CD4-positive, alpha-beta T cell treated with Interleukin-4 for 1 hour (primary cell): ENCODE measurements at places on chromosomes 6 and 20.

DNA sequence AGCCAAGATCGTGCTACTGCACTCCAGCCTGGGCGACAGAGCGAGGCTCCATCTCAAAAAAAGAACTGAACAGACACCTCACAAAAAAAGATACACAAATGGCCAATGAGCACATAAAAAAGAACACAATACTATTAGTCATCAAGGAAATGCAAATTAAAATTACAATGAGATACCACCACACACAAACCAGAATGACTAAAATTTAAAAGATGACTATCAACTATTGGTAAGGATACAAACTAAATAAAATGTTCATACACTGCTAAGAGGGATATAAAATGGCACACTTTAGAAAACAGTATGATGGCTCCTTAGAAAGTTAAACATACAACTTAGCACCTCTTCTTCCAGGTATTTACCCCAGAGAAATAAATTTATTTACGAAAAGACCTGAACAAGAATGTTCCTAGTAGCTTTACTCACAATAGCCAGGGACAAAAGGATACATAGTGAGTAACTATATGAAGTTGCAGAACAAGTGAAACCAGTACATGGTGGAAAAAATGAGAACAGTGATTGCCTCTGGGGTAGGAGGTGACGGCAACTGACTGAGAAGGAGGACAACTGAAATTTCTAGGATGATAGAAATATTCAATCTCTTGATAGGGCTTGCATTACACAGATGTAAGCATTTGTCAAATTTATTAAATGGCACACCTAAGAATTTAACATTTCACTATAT lies 53.2 kb downstream of the FAM8A1 start:
- no peak for DNase-seq

DNA sequence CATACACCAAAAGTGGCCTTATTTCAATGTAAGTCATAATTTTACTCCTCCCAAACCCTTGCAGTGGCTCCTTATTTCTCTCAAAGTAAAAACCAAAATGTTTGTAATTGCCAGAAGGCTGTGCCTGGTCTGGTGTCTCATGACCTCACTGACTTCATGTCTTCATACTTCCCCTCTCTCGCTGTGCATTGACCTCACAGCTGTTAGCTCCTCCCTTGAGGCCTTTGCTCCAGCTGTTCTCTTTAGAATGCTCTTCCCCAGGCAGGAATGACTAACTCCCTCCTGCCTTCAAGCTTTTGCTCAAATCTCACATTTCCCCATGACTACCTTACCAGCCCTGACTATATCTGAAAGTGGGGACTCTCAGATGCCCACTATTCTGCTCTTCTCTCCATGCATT lies 83.3 kb downstream of the MTFR2 start:
- DNase-seq: no peak

GRCh38 chr6:13992417-13993055 lies 67.8 kb downstream of the RNF182 start:
- no peak for DNase-seq

DNA sequence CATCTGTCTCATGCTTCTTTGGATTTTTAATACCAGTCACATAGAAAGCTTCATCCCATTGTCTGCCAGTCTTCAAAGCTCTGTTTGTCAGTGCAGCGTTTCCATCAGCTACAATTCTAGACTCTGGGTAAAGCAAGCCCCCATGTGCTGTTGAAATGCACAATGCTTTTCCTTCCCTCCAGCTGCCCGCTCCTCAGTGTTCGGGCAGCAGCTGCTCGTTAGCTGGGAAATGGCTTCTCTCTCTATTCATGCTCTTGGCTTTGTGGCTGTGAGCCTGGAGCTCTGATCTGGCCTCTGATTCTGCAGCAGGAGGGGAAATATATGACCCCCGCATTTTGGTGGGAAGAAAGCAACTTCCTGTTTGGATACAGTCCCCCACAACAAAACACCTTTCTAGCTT lies 213.0 kb upstream of the CDYL start:
- no peak for DNase-seq

DNA sequence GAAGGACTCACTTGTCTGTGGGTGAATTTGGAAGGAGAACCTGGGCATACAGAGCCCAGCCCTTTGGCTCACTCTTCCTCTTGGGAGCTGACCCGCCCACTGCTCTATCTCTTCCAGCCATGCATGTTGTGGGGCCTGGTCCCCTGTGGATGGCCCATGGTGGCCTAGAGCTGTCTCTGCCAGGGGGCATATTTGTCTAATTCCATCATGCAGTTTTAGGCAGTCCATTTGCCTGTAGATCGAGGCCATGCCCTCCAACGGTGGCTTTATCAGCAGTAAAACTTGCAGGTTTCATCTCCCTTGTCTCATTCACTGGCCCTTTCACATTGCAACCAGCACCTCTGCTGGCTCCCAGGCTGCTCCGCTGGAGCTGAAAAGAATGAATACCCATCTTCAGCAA lies 12.9 kb upstream of the EZR start:
- no peak for DNase-seq

DNA sequence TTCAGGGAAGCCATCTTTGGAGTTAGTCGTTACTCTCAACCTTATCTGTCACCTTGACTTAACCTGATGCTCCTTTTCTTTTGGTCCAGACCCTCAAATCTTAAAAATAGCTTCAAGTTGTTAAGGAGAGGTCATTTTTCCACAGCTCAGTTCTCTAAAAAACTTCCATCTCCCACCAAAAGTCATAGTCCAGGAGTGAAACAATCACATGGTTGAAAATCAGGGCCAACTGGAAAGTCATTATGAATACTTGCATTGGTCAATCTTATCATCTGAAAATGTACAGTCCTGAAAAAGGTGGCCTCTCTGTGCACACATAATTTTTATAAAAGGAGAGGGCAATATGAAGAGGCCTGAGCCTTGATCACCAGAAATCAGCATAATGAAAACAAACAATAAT lies 195.7 kb downstream of the BCAS1 start:
- DNase-seq: no peak

DNA sequence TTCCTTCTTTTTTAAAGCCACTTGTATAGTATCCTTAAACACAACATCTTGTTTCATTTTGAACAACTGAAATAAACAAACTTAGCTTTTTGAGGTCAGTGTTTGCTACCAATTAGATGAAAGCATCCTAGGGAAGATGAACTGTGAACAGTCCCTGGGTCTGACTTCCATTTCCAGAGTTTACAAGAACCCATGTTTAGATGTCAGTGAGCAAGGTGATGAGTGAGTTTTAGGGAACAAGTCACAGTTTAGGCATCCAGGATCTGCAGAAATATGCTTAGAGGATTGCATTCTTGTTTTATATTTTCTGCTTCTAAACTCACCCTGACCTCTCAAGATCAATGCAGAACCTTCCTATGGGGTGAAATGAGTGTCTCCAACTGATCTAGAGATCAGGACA lies 3.0 kb downstream of the ZC2HC1B start:
- DNase-seq: no peak

DNA sequence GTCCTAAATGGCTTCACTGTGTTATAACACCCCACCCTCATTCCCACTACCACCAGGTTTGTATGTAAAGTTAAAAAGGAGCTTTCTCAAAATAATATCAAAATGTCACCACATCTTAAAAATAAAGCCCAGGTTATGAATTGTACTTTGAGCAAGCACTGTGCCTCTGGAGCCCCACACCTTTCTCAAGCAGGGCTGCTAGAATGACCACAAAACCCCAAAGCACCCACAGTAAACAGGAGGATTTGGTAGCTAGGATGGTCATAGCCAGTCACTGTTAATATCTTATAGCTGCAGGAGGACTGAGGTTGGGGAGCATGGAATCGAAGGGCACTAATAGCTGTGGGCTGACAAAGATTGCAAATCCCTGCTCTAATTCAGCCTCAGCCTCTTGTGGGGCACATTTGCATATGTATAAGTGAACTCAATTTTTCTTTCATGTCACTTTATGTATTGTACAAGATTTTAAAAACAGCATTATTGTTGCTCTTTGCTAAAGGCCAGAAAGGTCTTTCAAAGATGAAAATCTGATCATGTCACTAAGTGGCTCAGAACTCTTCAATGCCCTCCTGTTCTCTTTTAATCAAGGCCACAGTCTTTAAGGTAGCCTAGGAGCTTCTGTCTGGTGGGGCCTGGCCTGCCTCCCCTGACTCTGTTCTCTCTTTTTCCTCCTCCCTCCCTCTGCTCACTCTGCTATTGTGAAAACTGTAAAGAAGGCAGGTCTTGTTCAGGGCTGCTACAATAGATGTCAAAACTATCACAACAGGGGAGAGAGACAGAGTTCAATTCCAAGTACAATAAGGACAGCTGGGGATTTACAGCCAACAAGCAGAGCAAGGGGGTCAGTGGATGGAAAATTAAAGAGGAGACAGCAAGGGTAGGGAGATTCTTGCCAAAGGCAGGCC lies 101.6 kb downstream of the TMEM200A start:
- DNase-seq: no peak

DNA sequence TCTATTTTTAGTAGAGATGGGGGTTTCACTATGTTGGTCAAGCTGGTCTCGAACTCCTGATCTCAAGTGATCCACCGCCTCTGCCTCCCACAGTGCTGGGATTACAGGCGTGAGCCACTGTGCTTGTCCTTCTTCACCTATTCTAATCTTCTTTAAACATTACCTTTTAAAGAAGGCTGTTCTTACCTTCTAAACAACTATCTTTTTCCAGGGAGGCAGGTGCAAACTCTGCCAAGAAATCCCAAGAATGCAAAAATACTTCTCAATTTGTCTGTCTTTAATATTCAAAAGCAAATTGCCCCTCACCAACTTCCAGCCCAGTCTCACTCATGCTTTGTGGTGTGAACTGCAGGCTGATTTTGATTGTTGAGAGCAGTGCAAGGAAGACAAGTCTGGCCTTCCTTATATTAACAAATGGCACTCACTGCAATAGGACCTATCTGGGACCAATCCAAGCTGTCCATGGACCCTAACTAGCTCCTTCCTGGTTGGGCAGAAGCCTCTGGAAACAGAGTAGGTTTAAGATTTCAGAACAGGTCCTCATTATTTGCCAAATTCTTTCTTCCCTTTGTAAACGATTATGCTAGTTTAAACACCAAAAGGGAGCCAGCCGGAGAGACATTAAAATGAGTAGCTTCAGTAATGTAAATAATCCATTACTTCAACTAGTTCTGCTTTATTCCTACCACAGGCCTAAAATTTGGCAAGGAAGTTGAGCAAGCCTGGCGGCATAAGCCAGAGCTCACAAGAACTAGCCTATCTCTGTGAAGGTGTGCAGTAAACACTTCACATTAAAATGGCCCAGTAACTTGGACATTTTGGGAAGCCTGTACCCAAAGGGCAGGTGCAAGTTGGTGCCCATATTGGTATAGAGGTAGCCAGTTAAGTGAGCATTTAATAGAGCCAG lies 1.6 kb downstream of the SCAND1 start:
- DNase-seq: peak; percentile 15

- DNase-seq: no peak
Measured at GRCh38 chr6:168039849-168040248, 39.2 kb downstream of the FRMD1 start.

GRCh38 chr20:51318058-51318949 lies 224.2 kb downstream of the NFATC2 start:
- DNase-seq: peak; percentile 41

DNA sequence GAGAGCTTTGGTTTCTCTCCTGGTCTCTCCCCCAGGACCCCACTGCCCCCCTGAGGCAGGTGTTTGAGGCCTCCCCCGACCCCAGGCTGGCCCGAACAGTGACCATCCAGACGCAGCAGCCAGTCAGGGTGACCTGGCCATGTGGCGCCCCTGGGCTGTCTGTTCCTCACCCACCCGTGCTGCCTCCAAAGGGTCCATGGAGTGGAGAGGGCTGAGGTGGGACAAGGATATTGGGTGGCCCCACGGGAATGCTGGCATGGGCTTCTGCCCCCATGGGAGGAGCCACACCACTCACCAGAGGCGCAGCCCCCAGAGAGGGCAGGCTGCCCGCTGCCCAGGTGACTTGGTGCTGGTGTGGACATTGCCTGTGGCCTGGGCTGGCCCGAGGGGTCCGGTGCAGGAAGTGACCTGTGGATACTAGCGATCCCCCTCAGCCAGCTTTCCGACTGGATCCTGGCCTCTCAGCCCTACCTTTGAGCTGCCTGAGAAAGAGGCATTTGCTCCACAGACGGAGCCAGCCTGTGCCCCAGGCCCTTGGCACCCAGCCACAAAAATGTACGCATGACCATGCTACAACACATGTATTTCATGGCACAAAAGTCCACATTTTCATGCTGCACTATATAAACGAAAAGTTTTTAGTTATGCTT lies 50.8 kb downstream of the BCAS4 start:
- DNase-seq: no peak

- DNase-seq: no peak
Measured at GRCh38 chr20:51098284-51098810, 75.4 kb upstream of the KCNG1 start.

DNA sequence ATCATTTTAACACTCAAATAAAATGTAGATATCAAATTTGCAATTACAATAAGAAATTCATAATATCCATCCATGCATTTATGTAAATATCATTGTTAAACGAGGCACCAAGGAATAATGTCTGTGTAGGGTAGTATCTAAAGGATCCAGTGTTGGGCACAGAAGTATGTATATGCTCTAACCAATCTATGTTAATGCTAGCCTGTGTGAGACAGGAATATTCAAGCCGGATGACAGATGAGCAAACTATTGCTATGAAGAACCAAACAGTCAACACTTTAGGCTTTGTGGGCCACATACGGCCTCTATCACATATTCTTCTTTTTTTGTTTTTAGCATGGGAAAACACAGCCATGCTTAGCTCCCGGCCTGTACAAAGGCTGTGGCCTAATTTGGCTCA lies 45.0 kb downstream of the HUS1B start:
- DNase-seq: no peak

DNA sequence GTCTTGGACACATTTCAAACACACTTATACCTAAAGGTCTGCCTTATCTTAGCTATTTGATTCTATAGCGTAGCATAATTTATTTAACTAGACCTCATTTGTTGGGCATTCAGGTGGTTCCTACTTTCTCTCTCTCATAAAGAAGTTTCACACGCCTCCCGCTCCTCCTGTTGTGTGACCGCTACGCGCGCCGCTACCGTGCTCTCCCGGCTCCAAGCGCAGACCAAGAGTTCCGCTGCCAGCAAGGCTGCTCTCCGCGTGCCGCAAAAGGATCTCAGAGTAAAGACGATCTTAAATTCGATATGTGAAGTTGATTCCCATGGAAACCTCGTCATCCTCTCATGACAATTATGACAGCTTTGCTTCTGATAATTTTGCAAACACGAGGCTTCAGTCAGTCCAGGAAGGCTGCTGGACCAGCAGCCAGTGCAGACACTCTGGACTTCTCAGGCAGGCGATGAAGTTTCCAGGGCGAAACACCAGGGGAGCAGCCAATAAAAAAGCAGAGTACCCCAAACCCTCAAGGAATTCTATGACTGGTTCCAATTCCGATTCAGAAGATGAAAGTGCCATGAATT lies 20.4 kb downstream of the PRSS16 start:
- DNase-seq: no peak

DNA sequence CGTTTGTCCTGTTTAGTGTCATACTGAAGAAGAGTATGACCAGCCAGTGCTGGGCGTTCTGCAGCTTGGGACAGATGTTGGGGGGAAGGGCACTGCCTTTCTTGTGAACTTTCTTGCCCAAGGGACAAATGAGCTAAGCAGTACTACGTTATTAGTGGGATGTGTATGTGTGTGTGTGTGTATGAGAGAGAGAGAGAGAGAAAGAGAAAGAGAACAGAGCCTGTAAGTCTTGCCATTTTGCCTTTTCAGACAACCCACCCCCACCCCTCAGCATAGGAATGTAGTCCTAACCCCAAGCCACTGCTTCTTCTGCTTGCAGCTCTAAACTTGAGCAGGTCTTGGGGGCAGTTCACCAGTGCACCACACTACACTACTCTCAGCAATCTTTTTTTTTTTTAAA lies 45.5 kb downstream of the E2F3 start:
- DNase-seq: no peak
